ENCODE measurements at places on chromosomes 1 and 21.

DNA sequence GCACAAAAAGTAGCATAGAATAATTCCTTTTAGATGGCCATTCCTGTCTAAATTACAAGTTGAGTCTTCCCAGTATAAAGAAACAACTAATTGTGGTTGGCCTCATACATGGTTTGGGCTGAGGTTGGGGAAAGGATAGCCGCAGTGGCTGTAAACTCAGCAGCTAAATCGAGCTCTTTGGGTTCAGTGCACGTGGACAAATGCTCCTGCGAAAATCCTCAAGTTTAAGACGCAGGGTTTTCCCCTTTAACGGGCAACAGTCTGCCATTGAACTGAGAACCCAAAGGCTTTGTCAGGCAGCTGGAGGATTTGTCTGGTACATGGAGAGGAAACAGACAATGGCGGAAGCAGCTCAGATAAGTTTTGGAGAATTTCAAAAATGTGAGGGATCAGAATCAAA is 331.9 kb downstream of the TGFB2 start:
- no peak for DNase-seq

- no peak for DNase-seq
Observed at GRCh38 chr1:232894436-232894835, 56.0 kb upstream of the NTPCR start.

DNA sequence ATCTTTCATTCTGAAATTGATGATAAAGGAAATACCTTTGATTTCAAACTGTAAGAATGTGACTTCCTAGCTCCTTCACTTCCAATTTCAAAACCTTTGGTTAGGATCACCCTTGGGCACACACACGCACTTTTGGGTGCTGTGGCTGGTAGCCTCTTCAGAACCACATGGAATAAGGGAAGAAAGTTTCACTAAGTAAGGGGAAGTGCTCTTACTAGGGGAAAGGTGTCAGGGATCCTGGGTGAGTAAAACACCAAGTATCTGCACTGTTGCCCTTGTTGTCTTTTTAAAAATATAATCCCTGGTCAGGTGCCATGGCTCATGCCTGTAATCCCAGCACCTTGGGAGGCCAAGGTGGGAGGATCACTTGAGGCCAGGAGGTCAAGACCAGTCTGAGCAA is 132.4 kb downstream of the SDCCAG8 start:
- no peak for DNase-seq

DNA sequence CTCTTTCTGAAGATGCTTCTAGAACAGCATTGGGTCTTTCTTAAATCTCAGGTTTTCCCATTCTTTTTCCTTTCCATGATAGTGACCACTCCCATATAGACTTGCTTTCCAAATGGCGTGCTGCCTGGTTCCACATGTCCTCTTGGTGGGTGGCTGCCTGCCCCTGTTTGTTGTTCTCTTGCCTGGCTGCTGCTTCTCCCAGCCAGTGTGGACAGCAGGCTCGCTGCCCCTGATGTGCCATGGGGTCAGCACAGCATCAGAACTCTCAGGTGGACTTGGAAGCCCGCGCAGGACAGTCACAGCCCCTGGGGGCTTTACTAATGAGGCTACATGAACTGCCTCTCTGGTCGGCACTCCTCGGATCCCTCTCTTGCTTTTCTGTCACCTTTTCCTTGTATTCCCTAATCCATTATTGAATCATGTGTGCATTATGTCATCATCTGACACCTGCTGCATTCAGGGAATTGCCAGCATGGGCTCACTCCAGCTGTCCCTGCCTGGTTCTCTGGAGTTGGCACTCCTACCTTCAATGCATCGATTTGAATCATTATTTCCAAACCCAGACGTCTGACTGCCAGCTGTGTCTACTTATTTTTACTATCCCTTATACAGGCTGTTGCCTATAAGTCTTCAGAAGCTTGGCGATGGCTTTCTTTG is 100.5 kb upstream of the COA6 start:
- no peak for DNase-seq

DNA sequence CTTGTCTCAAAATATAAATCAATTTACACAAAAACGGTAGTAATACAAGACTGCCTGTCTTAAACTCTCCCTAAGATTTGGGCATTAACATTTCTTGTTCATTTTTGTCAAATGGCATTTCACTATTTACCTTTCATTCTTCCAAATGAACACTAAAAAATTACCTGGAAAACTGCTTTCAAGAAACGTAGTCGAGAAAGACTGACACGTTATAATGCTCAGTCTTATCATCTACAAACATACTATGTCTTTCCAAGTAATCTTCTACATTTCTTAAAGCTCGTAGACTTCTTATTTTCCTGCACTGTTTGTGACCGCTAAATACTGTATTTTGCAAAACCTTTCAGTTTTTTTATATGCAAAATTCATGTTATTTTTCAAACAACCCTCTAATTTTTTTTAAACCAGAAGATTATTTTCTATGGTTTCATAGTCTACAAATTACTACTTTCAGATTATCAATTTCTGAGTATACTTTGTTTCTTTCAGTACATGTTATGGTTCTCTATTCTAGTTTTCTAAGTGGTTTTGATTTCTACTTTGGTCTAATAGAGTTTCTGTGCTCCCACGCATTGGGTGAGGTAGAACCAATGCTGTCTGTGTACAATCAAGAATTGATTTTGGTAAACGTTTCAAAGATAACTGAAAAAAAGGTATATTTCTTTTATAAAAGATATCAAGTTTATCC is 336.4 kb downstream of the SMYD3 start:
- no peak for DNase-seq

DNA sequence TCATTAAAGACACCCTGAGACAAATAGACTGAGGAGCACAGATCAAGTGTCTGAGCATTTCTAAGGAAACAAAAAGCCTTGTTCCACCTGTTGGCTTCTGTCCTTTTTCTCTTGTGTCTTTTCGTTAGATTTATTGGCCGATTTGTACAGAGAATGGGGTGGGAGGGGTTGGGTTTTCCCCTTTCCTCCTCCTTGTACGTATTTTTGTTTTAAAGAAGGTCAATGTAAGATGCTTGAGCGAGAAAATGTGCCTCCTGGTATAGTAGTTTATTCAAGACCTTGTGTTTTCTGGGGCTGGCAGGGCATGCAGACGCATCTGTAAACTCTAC is 1.2 kb downstream of the BCL9 start:
- no peak for DNase-seq

DNA sequence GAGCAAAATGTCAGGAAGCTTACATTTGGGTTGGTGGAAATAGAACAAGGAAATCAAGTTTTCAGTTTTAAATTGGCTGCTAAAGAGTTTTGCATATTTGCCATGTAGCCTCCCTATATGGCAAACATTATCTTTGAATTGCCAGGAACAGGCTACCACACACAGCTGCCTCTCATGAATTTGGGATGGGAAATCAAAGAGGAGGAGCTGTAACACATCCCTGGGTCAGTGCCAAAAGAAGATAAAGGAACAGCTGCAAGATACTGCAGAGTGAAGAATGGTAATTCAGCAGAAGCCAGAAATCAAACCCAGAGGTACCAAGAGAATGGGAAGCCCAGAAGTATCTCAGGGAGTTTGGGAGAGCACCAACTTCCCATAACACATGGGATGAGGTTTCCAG is 18.6 kb upstream of the RASAL2 start:
- DNase-seq, result no peak

DNA sequence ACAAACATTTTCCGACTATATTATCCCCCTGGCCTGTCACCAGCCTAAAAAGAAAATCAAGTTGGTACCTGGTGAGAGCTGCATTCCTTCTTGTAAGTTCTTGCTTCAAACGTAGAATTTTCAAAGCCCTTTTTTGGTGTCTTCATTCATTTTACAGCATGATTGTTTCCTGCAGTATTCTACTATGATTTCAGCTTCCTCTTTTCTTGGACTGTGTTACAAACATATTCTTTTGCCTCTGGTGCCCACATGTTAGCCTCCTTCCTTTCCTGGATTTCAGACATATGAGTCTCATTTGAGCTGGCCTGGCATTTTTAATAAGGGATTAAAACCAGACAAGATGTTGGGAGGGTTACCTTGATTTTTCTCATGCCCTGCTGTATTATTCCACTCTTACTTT is 142.5 kb downstream of the PIGK start:
- DNase-seq, result peak; percentile 5

- DNase-seq, result no peak
Observed at GRCh38 chr21:42636520-42637266, 16.7 kb upstream of the PDE9A start.

DNA sequence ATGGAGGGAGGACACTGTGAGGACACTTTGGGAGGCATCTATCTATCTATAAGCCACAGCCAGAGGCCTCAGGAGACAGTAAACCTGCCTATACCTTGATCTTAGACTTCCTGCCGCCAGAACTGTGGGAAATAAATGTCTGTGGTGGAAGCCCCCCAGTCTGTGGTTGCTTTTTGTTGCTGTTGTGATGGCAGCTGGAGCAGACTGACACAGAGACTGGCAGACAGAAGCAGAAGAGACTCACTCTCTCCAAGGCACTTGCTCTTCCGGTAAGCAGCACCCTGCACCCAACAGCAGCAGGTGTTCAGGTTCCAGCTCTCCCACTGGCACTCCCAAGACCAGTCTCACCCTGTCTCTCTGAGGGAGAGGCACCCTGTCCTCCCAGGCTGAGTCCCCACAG is 297.6 kb downstream of the TTLL7 start:
- no peak for DNase-seq

GRCh38 chr21:34797201-34797525 is 128.4 kb downstream of the CLIC6 start:
- no peak for DNase-seq

DNA sequence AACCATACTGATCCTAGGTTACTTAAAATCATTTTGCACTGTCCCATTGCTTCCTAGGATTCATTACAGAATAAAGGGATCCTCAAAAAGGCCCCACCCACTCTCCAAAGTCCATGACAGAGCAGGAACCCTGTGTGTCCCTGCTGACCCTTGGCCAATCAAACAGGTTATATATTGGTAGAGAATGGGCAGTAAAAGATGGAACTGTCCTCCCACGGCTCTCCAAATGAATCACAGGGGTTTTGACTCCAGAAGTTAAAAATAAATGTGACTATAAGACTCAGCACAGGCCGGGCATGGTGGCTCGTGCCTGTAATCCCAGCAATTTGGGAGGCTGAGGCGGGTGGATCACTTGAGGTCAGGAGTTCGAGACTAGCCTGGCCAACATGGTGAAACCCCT is 65.5 kb downstream of the ACOT7 start:
- no peak for DNase-seq

GRCh38 chr1:34917017-34917416 is 12.4 kb downstream of the DLGAP3 start:
- no peak for DNase-seq

DNA sequence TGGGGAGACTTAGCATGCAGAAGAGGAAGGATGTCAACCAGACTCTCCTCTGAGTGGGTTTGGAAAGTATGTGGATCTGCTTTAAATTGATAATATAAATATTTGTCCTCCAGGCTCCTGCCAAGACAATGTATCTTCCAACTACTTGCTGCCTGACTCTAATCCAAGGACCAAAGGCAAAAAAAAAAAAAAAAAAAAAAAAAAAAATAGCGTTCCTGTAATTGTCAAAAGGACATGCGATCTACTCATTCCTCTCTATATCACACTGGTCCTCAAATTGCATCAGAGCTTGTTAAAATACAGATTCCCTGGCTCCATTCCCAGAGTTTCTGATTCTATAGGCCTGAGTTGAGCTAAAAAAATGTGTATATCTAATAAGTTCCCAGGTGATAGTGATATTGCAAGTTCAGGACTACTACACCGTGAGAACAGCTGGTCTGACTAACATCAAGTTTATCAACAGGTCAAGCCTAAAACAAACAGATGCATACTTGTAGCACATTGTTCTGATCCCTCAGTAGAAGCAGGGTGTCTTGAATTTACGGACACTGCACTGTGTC is 141.3 kb downstream of the TNR start:
- DNase-seq, result no peak

- DNase-seq, result no peak
Observed at GRCh38 chr1:3596663-3597598, 14.4 kb downstream of the MEGF6 start.

GRCh38 chr1:235613602-235614001 is 36.0 kb downstream of the GNG4 start:
- no peak for DNase-seq

- no peak for DNase-seq
Observed at GRCh38 chr21:42782723-42783242, 96.6 kb downstream of the WDR4 start.

GRCh38 chr1:61741711-61742619 is at the start of gene PATJ:
PATJ (plus strand) TSS chr1:61742480; CDS start chr1:61762893, 20,413 bp downstream.
- no peak for DNase-seq

- DNase-seq, result no peak
Observed at GRCh38 chr1:1118011-1118875, 2.4 kb upstream of the C1orf159 start.

GRCh38 chr1:197210426-197210825 is 57.6 kb upstream of the CRB1 start:
- no peak for DNase-seq

DNA sequence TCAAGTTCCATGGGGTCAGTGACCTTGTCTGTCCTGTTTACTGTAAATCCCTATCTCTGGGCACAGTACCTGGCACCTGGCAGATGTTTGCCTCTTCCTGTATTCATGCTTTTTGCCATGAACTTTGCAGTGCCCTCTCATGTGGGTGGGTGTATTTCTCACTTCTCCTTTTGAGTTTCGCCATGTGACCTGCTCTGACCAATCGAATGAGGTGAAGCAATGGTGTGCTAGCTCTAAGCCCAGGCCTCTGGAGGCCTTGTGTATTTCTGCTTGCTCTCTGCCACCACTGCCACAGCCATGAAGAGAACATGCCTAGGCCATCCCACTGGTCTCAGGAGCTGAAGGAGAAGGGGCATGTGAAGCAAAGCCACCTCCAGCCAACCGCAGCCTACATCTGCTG is 185.5 kb upstream of the ZC3H12A start:
- no peak for DNase-seq

- no peak for DNase-seq
Observed at GRCh38 chr1:57638239-57638638, 214.4 kb upstream of the DAB1 start.

GRCh38 chr1:55192093-55192492 is 23.1 kb downstream of the USP24 start:
- DNase-seq, result no peak

DNA sequence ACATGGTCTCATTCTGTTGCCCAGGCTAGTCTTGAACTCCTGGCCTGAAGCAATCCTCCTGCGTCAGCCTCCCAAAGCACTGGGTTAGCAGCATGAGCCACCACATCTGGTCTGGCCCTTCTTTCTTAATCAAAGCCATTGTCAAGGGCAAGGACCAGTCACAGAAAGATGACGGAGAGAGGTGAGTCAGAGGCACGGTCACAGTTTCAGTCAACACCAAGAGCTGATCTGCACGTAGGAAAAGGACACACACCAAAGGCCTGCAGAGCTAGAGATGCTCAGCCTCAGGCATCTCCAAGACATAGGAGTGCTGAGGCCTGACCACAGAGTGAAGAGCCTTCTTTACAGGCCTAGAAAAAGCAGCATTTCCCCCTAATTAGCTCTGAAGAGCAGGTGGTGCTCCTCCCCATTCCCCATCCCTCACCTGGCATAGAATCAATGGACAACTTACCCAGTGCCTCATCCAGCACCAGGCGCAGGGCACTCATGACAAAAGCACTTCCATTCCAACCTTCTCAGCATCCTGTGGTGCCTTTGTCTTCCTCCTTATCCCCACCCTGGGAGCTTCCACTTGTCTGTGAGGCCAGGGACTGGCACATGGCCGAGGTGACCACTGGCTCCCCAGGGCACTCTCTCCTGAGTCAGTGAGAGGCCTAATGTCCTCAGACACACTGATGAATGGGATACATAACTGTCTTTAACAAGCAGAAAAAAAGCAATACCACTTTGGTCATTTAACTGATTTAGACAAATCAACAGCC is 139.8 kb downstream of the AJAP1 start:
- no peak for DNase-seq

All from bone marrow (tissue), 2 donors.